ENCODE measurements at places on chromosomes 7 and 10.

- DNase-seq = no peak
Measured at GRCh38 chr7:46600340-46600739, 679.3 kb upstream of the IGFBP3 start.

DNA sequence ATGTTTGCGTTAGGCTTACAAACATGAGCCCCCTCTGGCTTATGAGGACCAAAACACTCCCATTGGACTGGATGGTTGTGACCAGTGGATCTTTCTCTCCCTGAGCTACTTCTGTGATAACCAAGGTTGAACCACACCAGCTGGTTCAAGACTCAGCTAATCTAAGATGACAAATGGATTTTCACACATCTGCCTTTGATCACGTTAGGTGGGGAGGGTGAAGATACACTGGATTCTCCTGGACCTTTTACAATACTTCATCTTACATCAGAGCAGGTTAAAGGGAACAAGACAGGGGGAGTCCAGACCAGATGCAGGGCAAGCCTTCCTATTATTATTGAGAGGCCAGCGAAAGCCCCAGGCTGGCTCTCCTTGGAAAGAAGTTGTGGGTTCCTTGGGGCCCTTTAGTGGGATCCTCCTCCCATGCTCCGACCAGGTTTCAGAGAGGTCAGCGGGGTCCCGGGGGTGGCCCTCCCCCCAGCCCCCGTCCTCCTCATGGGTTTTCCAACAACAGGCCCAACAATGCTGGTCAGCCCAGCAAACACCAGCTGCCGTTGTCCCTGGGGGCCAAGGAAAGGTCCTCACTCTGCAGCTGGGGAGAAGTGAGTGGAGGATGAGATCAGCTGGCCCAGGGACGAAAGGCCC lies 2.8 kb downstream of the GFRA1 start:
- DNase-seq = no peak

DNA sequence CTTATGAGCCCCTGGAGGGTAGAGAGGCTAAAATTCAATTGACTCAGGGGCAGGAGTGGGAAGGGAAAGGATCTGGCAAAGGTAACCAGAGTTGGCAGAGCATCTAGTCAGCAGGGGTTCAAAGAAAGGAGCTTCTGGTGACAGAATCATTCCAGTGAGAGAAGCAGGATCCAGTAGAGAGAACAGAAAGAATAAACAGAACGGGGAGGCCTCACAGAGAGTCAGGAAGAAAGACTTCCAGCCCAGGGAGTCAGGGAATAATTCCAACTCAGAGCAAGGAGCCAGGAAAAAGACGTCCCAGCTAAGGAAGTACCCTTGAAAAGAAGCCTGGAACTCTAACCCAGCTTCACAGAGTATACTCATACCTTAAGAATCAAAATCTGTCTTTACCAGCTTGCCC lies 66.6 kb upstream of the CPXM2 start:
- DNase-seq = no peak

- no peak for DNase-seq
Measured at GRCh38 chr10:19549503-19549902, 266.7 kb upstream of the PLXDC2 start.

DNA sequence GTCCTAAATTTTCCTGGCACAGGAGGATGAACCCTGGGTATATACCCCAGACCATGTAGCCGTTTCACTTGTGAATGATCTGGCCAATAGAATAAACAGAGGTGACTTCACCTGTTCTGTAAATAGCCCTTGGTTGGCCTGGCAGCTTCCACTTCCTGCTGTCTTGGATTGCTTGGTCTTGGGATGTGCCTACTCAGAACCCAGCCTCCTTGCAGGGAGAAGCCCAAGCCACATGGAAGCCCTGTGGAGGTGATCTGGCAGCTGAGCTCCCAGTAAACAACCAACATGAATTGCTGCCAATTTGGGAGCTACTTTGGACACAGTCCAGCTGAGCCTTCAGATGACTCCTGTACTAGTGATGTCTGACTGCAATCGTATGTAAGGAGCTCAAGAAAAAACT lies 4.8 kb upstream of the RAPGEF5 start:
- no peak for DNase-seq

GRCh38 chr7:87875151-87876039 lies 765 bp downstream of the SLC25A40 start:
- no peak for DNase-seq
